Natural killer cell (primary cell): ENCODE measurements at places on chromosomes 16 and 17. TPM values are rescaled to one million over a fixed set of nuclear protein-coding genes. Genes with fewer than 3 reads are reported as not detected.

DNA sequence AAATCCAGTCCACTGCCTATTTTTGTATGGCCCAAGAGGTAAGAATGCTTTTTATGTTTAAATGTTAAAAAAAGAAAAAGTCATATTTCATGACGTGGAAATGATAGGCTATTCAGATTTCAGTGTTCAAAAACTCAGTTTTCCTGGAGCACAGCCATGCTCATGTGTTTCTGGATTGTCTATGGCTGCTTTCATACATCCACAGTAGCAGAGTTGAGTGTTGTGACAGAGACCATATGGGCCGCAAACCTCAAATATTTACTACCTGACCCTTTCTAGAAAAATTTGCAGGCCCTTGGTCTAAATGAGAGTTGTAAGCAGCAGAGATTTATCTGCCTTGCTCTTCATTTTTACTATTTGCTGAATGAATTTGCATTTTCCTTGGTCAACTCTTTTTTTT, 264.1 kb downstream of the CBLN1 start:
- no peak overlapping the region for H3K27ac ChIP-seq
- H3K4me1 ChIP-seq: no peaks in the 10 kb centered on the region
- H3K4me3 ChIP-seq: no peak overlapping the region
- no peak for DNase-seq
- no peaks in the 10 kb centered on the region for H3K36me3 ChIP-seq

GRCh38 chr17:77613627-77614026, 344.9 kb upstream of the TNRC6C start:
- no peak overlapping the region for H3K27ac ChIP-seq
- H3K4me3 ChIP-seq: no peak overlapping the region
- H3K36me3 ChIP-seq: no peaks in the 10 kb centered on the region
- H3K27me3 ChIP-seq: no peaks in the 10 kb centered on the region
- peaks cover 30% of the 10 kb centered on the region for H3K4me1 ChIP-seq

GRCh38 chr17:56111706-56112485, 41.4 kb upstream of the ANKFN1 start:
- H3K4me3 ChIP-seq: no peak overlapping the region
- no peaks in the 10 kb centered on the region for H3K4me1 ChIP-seq
- H3K27me3 ChIP-seq: no peaks in the 10 kb centered on the region
- no peak for DNase-seq

GRCh38 chr17:42525221-42525620, 10.8 kb upstream of the NAGLU start:
- peaks cover 24% of the 10 kb centered on the region for H3K4me1 ChIP-seq
- H3K27ac ChIP-seq: no peak overlapping the region
- no peaks in the 10 kb centered on the region for H3K27me3 ChIP-seq
- no peak for DNase-seq
- no peak overlapping the region for H3K4me3 ChIP-seq
- H3K36me3 ChIP-seq: no peaks in the 10 kb centered on the region

- no peak overlapping the region for H3K4me3 ChIP-seq
- no peaks in the 10 kb centered on the region for H3K4me1 ChIP-seq
- H3K27me3 ChIP-seq: no peaks in the 10 kb centered on the region
- H3K36me3 ChIP-seq: no peaks in the 10 kb centered on the region
- no peak overlapping the region for H3K27ac ChIP-seq
These were observed 49.4 kb downstream of the GDE1 start for GRCh38 chr16:19472482-19472881.

- peaks cover 7% of the 10 kb centered on the region for H3K4me1 ChIP-seq
- H3K27me3 ChIP-seq: peaks cover 26% of the 10 kb centered on the region
- no peak for DNase-seq
- no peaks in the 10 kb centered on the region for H3K36me3 ChIP-seq
These were observed at the start of gene VAT1L for GRCh38 chr16:77788181-77789084. TSS of gene VAT1L (plus strand) at chr16:77788564. CDS start at chr16:77788683, 119 bp downstream.

DNA sequence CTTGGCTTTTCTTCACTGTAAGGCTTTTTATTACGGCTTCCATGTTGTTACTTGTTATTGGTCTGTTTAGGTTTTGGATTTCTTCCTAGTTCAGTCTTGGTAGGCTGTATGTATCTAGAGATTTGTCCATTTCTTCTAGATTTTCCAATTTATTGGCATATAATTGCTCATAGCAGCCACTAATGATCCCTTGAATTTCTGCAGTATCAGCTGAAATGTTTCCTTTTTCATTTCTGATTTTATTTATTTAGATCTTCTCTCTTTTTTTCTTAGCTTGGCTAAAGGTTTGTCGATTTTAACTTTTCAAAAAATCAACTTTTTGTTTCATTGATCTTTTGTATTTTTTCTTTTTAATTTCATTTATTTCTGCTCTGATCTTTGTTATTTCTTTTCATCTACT, 18.5 kb downstream of the NLRP1 start:
- no peak overlapping the region for H3K27ac ChIP-seq
- no peak overlapping the region for H3K4me3 ChIP-seq
- no peaks in the 10 kb centered on the region for H3K4me1 ChIP-seq
- H3K36me3 ChIP-seq: peaks cover 15% of the 10 kb centered on the region
- no peaks in the 10 kb centered on the region for H3K27me3 ChIP-seq

DNA sequence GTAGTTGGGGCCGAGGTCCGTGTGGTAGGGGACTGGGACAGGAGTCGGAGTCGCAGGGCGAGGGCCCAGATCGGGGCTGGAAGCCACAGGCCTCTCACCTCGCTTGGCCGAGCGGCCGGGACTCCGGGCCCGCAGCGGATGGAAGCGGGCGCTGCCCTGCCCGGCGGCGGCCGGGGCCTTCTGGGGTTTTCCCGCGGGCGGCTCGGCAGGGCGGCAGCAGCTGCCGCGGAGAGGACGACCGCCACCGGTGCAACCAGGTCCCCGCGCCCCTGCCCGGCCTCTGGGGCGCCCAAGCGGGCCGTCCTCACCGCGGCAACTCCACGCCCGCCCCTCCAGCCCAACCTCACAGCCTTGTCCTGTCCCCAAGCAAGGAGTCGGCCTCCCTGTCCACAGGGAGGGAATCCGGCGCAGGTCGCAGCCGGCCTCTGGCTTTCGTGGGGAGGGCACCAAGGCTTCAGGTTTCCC, 15.6 kb upstream of the UTP6 start:
- no peak overlapping the region for H3K4me3 ChIP-seq
- H3K4me1 ChIP-seq: no peaks in the 10 kb centered on the region
- no peaks in the 10 kb centered on the region for H3K36me3 ChIP-seq
- H3K27ac ChIP-seq: no peak overlapping the region

DNA sequence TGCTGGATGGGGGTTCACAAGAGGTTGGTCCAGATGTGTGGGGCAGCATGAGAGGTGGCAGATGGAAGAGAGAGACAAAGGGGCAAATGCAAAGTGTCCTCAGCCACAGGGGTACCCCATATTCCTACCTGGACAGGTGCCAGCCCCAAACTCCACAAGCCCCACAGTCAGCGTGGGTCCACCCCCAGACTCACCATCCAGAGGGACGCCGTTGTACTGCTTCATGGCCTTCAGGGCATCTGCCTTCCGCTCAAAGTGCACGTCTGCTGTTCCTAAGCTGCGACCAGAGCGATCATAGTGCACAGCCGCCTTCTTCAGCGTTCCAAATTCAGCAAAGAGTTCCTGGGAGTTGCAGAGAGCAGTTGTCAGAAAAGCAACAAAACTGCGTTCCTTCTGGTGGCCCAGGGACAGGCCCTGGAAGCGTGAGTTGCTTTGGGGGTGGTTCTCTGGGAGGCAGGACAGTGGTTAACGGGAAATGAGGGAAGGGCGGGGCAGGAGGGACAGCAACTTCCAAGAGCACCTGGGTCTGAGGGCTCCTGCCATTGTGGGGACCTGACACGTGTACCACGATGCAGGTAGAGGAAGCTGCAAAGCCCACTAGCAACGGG, 2.3 kb downstream of the ALYREF start:
- DNase-seq: no peak
- no peak overlapping the region for H3K27ac ChIP-seq
- H3K4me1 ChIP-seq: peaks cover 23% of the 10 kb centered on the region
- H3K4me3 ChIP-seq: no peak overlapping the region

DNA sequence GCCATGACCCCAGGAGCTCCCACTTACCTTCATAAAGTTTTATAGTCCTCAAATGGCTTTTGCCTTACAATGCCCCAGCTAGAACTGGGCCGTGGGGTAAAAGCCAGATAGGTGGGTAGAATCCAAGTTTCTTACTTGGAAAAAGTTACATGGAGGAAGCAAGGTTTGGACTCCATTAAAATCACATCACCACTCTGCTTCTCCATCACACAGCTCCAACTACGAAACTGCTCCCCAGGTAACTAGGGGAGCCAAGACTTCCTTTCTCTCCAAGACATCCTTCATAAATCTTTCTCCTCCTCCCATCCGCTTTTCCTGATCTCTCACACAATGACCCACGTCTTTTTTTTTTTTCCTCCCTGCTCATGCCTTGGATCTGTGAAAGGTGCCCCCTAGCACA, 130.8 kb upstream of the RCVRN start:
- H3K4me1 ChIP-seq: peaks cover 40% of the 10 kb centered on the region
- no peak overlapping the region for H3K4me3 ChIP-seq
- no peak for DNase-seq
- peaks cover 4% of the 10 kb centered on the region for H3K36me3 ChIP-seq
- no peak overlapping the region for H3K27ac ChIP-seq

GRCh38 chr17:17181666-17182597, 24.2 kb downstream of the PLD6 start:
- H3K27ac ChIP-seq: peak overlapping the region; percentile 34
- DNase-seq: peak; percentile 78

- no peaks in the 10 kb centered on the region for H3K27me3 ChIP-seq
- H3K36me3 ChIP-seq: no peaks in the 10 kb centered on the region
These were observed 166.9 kb downstream of the SEC14L1 start for GRCh38 chr17:77307479-77308198.

DNA sequence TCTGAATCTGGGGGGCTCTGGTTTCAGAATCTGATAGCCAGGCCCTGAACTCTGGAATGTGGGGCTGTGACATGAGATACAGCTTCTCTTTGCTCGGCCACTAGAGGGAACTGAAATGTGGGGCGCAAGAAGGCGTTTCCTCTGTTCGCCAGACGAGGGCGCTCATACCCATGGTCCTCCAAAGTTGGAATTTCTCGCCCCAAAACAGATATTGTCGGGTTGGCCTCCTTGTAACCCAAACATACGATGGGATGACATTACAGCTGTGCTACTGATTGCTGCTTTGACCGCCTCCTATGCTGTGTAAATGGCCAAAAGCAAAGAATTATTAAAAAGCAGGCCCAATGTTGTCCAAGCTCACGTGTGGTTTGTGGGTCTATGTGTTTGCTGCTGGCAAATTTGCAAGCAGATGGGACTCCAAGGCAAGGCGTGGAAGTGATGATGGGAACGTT, 13.1 kb upstream of the MSI2 start:
- no peak overlapping the region for H3K4me3 ChIP-seq
- H3K27ac ChIP-seq: no peak overlapping the region
- H3K36me3 ChIP-seq: no peaks in the 10 kb centered on the region
- peak; percentile 74 for DNase-seq
- H3K27me3 ChIP-seq: no peaks in the 10 kb centered on the region
- H3K4me1 ChIP-seq: no peaks in the 10 kb centered on the region

DNA sequence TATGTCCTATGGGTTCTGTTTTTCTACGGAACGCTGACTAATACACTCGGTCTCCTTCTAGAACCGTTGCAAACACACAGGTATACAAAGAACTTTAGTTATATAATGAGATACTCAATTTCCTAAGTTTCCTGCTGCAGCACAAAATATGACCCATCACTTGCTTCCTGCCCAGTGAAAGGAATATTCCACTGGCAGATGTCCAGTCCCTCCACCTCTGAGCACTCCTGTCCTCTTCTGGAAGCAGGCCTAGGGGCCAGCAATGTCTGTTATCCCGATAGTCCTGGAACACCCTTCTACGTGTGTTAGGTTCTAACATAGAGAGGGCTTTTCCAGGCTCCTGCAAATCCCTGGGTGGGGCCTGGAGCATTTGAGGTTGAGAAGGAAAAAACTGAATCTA, 32.7 kb downstream of the ADAMTS18 start:
- no peak overlapping the region for H3K27ac ChIP-seq
- no peak for DNase-seq
- H3K4me1 ChIP-seq: no peaks in the 10 kb centered on the region
- H3K4me3 ChIP-seq: no peak overlapping the region
- no peaks in the 10 kb centered on the region for H3K27me3 ChIP-seq

DNA sequence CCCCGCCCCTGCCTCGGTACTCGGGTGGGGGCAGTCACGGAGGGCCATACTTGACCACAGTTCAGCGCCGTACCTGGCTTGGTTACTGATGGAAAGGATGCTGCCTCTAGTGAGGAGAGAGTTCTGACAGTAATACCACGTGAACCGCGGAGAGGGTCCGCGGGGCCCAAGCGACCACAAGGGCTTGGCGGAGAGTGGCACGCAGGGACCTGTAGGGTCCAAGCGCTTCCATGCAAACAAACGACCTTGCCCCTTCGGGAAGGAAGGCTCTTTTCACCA, 9.2 kb downstream of the KDM6B start:
- H3K27ac ChIP-seq: peak overlapping the region; percentile 100
- H3K27me3 ChIP-seq: no peaks in the 10 kb centered on the region
- DNase-seq: no peak
- H3K4me3 ChIP-seq: peak overlapping the region; percentile 92
- peaks cover 58% of the 10 kb centered on the region for H3K4me1 ChIP-seq

GRCh38 chr17:9488556-9488955, 87.1 kb downstream of the STX8 start:
- DNase-seq: no peak
- H3K36me3 ChIP-seq: peaks cover 3% of the 10 kb centered on the region
- no peak overlapping the region for H3K4me3 ChIP-seq
- H3K27me3 ChIP-seq: no peaks in the 10 kb centered on the region
- no peaks in the 10 kb centered on the region for H3K4me1 ChIP-seq

DNA sequence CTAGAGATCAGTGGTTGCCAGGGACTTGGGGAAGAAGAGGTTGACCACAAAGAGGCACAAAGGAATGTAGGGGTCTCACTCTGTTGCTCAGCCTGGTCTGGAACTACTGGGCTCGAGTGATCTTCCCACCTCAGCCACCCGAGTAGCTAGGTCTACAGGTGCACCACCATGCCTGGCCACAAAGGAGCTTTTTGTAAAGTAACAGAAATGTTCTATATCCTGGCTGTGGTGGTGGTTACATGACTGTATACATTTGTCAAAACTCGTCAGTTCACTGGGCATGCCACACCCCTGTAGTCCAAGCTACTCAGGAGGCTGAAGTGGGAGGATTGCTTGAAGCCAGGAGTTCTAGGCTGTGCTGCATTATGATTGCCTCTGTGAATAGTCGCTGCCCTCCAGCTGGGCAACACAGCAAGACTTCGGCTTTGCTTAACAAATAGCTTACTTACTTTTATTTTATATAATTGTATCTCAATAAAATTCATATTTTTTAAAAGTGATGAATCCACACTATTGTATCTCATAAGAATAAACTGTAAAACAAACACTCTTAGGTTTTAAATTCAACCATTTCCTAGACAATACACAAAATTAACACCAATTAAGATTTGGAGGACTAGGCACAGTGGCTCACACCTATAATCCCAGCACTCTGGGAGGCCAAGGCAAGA, 5.0 kb downstream of the SKA2 start:
- H3K27ac ChIP-seq: no peak overlapping the region
- no peak overlapping the region for H3K4me3 ChIP-seq
- no peak for DNase-seq

Gene SLC2A4
- not detected for total RNA-seq

Gene CORO6
- total RNA-seq: 2.4 TPM

Gene PERCC1
- 0.83 TPM for total RNA-seq

Gene FBXL16
- not detected for total RNA-seq

Gene CD300H
- total RNA-seq: not detected
